ENCODE measurements at places on chromosomes 7 and 10. TPM values are rescaled to one million over a fixed set of nuclear protein-coding genes. Genes with fewer than 3 reads are reported as not detected.

- DNase-seq: no peak
These were observed 36.8 kb upstream of the ANK3 start for GRCh38 chr10:60426425-60426824.

GRCh38 chr10:11869743-11870460, 46.7 kb downstream of the PROSER2 start:
- DNase-seq: no peak

The FAM180A gene
- total RNA-seq: not detected

The CDC14C gene
- total RNA-seq: not detected

DNA sequence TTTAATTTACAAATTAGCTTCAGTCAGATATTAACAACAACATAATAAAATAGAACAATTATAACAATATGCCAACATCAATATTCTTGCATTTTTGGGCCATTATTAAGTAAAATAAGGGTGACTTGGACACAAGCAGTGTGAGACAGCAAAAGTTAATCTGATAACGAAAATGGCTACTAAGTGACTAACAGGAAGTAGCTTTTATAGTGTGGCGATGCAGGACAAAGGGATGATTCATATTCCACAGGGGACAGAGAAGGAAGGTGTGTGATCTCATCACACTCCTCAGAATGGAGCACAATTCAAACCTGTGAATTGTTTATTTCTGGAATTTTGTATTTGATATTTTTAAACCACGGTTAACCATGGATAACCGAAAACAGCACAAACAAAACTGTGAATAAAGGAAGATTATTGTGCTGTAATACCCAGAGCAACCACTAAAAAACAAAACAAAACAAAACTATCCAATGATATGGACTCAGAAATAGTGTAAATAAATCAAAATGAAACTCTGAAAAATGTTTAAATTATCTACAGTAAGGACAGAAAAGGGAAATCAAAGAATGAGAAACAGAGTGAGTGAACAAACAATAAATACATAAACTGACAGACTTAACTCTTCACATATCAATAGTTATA, 66.9 kb upstream of the TFEC start:
- no peak for DNase-seq

DNA sequence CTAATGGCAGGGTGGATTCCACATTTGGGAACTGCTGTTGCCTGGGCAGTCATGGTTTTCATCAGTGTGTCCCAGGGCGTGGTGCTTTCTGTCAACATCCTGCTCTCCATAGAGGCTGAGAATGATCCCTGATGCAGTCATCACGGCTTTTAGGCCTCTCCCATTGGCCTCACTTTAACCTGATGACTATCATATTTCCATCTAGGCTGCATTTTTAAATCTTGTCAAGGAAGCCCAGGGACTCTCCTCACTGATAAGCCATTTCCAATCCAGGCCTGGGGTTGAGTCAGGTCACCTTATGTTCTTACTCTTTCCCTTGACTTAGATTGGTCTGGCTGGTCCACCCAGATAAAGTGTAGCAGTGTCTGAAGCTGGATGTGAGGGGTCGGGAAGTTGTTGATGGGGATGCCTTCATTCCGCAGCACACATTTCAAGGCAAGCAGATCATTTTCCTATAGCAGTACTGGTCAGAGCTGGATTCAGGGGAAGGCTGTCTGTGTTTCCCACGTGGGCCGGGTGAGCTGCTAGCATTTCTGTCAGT, 177.0 kb downstream of the AUTS2 start:
- no peak for DNase-seq

The MKRN1 gene
- total RNA-seq: 67.5 TPM

The TRIM56 gene
- 44.5 TPM for total RNA-seq

DNA sequence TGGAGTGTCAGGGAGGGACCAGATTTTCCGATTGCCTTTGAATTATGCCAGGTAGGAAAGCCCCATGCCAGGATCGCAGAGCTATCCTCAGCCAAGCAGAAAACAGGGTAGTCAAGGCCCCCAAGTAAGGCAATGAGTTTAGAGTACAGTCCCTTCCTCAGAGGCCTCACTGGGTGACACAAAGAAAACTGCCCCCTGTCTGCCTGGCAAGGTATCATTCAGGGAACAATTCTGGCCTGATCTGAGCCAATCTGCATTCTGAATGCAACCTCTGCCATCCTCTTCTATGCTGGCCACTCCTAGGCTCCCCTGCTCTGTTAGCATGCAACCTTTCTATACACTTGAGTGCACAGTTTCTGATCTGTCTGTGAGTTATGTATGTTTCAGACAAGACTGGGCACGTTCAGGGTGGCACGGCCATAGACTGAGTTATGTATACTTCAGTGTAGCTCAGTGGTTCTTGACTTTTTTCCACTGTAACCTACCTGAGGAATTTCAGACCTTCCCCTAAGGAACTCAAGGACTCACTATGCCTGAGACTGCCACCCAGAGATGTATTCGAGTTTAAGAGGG, 336.8 kb downstream of the PLXNA4 start:
- no peak for DNase-seq

The SAMD9L gene
- total RNA-seq: 15.8 TPM

GRCh38 chr10:14952851-14953423, 959 bp downstream of the DCLRE1C start:
- no peak for DNase-seq

DNA sequence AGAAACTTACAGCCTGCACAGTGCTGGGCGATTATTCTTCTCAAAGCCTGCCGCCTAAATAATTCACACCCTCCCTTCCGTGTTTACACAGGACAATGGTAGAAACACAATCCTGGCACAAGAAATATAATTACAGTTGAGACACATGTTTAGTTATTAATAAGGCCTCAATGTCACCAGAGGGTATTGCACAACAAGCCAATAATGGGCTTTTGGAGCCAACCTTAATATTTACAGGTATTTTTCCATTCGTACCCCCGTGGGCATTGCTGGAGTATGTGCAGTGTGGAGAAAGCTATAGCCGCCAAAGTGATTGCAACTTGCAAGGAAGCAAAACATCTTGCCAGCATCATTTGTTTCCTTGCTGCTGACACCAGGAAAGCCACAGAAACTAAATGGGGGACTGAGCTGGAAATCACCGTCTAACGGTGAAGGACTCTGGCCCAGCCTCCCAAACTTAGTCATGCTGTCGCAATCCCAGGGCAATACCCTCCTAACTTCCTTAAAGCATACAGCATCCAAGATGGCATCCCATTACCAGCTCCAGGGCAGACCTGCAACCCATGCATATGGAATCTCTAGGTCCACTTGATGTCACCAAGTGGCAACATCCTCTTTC, 8.6 kb downstream of the CALN1 start:
- no peak for DNase-seq

- DNase-seq: no peak
These were observed 264.3 kb downstream of the RNLS start for GRCh38 chr10:88318803-88319202.
